ENCODE measurements at places on chromosomes 11 and 22.

GRCh38 chr11:97460091-97460490 is 1070.3 kb downstream of the JRKL start:
- DNase-seq = no peak

DNA sequence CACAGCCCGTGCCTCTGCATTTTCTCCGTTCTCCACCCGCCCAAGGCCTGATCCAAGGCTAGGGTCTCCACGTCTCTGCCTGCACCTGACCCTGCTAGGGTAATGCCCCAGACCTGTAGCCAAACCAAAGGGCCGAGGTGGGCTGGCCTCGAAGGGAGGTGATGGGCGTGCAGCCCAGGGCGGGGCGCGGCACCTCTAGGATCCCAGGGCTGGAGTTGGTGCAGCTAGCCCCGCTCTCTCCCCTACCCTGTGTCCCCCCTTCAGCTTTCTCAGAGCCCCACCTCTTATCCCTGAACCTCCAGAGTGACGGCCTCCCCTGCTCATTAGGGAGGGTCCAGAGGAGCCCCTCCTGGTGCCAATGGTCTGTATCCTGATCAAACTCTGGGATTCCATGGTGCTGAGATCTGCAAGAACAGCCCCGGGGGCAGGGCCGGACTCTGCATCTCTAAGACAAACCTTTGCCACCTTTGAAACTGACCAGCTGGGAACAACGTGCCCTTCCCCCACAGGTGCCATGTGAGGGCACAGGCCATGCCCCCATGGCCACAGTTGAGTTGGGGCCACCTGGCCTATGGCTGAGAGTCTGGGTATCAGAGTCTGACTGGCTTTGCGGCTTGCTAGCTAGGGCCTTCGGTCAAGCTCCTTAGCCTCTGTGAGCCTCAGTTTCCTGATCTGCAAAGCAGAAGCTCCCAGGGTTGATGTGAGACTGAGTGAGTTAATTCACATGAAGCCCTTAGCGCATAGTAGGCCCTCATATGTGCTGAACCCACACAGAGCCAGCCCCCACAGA is 23.1 kb upstream of the CBX7 start:
- peak; percentile 46 for DNase-seq

DNA sequence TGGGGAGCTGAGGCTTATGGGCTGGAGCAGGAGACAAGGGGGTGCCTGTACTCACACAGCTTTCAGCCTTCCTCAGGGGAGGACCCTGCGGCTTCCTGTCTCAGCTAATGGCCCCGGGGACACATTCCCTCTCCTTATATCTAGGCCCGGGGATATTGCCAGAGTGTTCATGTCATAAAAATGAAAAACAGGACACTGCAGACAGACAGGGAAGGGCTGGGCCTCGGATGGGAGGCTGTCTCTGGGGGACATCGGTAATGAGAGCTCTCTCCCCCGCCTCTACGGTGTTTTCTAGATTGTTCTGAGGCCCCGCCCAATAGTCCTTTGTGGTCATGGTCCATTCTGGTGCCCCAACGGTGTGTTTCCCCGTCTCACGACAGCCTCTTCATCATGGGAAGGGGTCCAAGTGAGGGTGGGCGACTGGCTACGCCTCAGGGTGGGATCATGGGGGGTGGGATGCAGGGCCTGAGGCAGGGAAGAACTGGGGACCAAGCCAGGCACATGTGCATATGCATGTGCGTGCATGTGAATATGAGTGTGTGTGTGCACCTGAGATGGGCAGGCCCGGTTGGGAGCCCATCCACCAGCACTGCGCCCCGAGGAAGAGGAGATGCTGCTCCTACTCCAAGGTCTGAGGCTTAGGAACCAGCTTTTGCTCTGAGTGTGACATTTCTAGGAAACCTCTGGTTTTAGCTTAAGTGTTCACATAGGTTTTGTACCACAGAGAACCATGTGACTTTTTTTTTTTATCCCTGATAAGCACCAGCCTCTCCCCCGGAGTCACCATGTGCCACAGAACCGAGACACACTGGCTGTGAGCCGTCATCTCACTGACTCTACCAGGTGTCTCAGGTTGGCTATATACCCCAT is 5.3 kb downstream of the ARVCF start:
- DNase-seq = no peak

GRCh38 chr11:73004088-73004487 is 138.0 kb downstream of the FCHSD2 start:
- DNase-seq = no peak

DNA sequence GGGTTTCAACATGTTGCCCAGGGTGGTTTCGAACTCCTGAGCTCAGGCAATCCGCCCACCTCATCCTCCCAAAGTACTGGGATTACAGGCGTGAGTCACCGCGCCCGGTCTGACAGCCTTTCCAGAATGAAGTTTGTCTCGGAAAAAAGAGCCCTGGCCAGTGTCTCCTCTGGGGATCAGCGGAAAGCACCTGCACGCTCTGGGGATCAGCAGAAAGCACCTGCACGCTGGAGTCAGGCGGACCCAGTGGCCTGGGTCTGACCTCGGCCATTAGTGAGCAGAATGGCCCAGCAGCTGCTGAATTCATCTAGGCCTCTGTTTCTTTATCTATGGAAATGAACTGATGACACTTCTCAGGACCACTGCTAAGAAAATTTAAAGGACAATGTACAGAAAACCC is 10.5 kb upstream of the TESMIN start:
- DNase-seq = no peak

DNA sequence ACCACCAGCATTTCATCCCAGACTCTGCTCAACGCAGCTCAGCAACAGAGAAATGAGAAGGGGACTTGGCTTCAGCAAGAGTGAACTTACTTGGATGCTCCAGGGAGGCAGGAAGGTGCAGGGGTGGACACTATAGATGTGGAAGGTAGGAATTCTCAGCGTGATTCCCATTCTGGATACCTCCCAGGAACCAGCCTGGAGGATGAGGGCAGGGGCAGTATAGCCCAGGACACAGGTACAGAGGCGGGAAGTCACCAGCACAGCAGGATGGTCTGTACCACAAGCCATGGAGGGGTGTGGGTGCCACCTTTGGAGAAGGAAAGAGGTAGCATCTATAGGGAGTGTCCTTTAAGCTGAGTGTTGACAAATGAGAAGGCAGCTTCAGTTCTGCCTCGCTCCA is 1275.2 kb downstream of the TBC1D22A start:
- no peak for DNase-seq

DNA sequence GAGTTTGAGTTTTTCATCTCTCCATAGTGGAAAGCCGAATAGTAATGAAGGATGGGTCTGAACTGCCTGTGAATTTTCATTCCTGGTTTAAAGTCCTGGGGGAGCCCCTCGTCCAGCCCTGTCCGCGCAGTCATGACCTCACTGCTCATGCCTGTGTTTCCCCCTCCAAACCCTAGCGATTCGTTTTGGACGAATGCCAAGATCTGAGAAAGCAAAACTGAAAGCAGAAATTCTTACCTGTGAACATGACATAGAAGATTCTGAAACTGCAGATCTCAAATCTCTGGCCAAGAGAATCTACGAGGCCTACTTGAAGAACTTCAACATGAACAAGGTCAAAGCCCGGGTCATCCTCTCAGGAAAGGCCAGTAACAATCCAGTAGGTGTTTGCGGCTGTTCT is 30.5 kb downstream of the CDPF1 start:
- no peak for DNase-seq

DNA sequence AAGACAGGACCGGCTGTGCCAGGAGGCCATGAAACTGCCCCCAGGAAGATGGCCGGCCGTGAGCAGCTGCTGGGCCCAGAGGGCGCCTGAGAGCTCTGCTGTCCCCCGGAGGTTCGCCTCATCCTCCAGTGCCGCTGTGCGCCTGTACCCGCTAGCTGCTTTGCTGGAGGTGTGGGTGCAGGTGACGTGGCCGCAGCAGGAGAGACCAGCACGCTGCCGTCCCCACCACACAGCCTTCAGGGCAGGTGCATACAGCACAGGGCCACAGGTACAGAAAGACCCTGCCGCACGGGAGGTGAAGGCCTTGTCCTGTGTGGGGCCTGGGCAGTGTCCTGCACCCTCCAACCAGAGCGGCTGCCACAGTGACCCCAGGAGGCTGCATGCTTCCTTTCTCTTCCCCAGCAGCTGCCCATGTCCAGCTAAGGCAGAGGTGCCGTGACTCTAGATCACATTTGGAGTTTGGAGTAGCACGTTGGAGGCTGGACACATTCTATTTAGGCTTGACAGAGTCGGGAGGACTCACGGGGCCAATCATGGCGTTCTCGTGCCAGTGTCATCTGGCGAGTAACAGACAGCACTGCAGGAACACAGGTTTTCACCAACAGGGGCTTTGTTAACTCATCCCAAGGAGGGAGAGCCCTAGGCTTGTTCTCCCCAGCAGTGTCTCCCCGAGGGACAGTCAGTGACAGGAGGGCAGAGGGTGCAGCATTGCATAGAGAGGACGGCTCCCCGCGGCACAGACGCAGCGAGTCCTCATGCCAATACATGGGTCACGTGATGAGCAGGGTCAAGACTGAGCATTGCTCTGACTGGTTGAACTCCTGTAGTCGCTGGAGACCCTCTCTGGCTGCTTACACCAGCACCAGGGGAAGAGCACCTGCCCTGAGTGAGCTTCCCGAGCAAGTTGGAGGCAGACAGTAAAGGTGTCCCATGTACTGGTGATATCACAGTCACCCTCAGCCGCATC is 18.7 kb upstream of the PANX2 start:
- DNase-seq = no peak

DNA sequence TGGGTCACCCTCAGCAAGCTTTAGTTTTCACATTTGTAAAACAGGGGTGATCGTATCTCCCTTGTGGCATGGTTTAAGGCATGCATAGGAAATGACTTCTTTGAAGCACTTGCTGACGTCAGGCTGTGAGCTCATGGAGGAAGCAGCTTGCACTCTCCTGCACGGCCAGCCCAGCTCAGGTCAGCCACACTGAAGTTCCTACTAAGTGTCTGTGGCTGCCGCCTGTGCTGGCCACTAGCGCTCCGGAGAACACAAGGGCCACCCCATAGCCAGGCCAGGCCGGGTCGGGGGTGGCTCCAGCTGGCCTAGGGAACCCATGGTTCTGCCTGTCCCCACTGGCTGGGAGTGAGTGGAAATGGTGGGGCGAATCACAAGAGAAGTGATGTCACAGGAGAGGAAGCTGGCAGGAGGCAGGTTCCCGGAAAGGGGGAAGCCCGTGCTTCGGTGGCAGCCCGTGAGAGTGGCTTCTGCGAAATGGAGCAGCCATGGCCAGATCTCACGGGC is 28.2 kb downstream of the KCTD17 start:
- peak; percentile 19 for DNase-seq

DNA sequence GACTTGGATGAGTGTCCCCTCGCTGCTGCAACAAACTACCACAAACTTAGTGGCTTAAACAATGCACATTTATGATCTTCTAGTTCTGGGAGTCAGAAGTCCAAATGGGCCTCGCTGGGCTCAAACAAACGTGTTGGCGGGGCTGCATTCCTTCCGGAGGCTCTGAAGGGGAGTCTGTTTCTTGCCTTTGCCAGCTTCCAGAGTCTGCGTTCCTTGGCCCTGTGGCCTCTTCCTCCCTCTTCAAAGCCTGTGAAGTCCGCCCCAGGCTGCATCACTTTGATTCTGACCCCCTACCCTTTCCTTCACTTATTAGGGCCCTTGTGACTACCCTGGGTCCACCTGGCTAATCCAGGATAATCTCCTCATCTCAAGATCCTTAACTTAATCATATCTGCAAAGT is 80.3 kb upstream of the NECTIN1 start:
- DNase-seq = no peak

- DNase-seq = no peak
Measured at GRCh38 chr11:14261066-14261465, 97.9 kb downstream of the RRAS2 start.
